Omental fat pad (tissue), 4 donors: ENCODE measurements at places on chromosomes 1 and 21. TPM values are rescaled to one million over a fixed set of nuclear protein-coding genes. Genes with fewer than 3 reads are reported as not detected.

- no peak for DNase-seq
Measured at GRCh38 chr1:7899741-7900140, 40.9 kb downstream of the TNFRSF9 start.

- no peak for DNase-seq
Measured at GRCh38 chr1:238960071-238960470, 426.3 kb upstream of the CHRM3 start.

AVPR1B gene
- total RNA-seq: not detected

- no peak for DNase-seq
Measured at GRCh38 chr21:17479606-17480005, 33.2 kb upstream of the CXADR start.

DNA sequence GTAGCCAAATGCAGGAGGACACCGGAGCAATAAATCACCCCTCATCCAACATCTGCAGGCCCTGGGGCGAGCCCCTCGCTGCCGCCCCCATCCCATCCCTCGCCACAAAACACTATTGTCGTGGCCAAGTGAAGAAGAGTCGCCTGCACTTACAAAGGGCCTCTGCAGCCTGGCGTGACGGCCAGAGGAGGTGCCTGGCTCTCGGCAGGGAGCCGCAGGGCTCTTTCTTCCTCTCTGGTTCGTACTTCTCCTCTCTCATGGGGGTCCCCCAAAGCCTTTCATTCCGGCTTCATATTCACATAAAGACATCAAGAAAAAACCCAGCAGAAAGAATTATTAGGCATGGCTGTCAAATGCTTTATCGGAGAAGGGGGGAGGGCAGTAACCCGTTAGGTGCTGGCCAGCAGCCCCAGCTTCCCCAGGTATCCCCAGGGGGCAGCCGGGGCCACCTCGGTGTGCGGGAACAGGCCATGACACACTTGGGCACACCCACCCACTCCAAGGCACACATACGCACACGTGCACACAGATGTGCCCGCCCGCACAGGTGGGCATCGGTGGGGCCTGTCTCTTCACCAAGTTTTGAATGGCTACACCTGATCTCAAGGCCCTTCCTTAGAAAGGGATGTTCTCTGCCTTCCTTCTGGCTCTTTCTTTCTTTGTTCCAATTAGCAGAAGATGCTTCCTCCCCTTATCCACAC lies 149.1 kb downstream of the PRDM16 start:
- no peak for DNase-seq

- no peak for DNase-seq
Measured at GRCh38 chr21:46031484-46031883, 49.9 kb downstream of the COL6A1 start.

NUP210L gene
- total RNA-seq: not detected

- DNase-seq: no peak
Measured at GRCh38 chr1:30986755-30987154, 78.2 kb upstream of the SDC3 start.

DNA sequence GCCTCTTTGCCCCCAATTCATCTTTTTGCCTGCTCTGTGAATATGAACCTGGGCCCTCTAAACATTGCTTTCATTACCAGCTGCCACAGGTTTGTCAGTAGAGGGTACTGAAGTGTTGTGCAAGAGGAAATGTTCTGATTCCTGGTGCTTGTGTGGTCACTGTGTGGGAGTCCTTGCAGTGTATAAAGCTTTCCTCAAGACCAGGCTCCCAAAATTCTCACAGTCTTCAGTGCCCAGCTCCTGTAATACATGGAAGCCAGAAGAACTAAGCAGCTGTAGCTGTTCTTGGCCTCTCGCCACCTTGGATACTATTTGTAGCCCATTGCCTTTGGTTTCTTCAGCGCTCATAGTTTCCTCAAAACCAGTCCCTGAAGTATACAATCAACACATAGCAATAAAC lies 1046.2 kb downstream of the BRINP3 start:
- DNase-seq: no peak

- DNase-seq: no peak
Measured at GRCh38 chr21:46437511-46437910, 21.2 kb upstream of the DIP2A start.

GRCh38 chr1:53143527-53143926 lies 1.1 kb upstream of the SLC1A7 start:
- DNase-seq: no peak

- no peak for DNase-seq
Measured at GRCh38 chr1:48066936-48067335, 69.8 kb upstream of the TRABD2B start.

DNA sequence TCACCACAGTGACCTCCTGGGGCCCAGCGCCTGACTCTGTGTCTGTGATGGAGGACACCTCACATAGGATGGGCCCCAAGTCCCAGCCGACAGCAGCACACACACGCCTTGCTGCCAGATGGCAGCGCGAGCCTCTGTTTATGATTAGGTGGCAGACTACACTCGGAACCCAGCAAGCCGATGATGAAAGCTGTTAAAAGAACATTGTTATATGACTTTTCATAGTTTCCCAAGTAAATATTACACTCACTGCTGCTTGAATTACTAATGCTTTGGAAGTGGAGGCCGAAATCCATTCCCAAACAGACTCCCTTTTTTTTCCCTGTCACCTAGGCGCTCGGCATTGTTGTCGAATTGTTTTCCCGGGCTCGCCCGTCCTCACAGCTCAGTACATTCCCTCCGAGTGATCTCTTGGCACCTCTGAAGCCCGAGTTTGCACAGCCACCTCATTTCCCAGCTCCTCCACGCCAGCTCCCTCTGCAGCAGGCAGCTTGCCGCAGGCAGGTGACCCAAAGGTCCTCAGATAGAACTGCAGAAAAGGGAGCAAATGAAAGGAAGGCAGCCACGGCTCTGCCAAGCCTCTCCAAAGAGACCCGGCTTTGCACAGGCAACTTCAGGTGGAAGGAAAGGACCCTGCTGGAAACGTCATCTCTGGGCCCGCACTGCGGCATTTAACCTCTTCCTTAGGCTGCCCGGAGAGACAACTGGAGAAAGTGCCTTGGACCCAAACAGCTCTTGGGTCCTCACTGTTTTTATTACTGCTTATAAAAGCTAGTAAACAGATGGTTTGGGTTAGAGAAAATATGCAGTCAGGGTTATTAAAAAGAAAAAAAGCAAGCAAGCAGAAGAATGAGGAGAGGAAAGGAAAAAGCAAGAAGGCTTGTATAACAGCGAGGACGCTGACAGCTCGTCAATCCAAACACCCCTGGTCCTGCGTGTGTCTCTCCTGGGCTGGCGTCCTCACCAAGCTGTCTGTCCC lies 72.2 kb upstream of the SLC25A33 start:
- DNase-seq: no peak

GRCh38 chr1:56227401-56227800 lies 352.0 kb downstream of the PLPP3 start:
- DNase-seq: no peak

DNA sequence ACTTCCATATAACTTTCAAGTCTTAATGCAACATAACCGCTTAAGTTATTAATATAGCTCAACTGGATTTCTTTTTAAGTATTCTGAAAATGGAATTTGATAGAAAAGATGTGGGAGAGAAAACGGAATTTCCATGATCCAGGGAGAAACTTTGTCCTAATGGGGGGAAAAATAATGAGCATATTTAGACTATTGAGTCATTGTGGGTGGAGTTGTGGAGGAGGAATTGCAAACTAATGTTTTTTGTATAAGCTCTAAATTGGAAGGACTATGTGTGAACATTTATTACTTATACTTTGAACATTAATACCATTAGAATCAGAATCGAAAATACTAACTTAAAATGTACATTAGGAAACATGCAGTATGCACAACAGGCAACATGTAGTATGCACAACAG lies 159.9 kb upstream of the NEGR1 start:
- no peak for DNase-seq

DNA sequence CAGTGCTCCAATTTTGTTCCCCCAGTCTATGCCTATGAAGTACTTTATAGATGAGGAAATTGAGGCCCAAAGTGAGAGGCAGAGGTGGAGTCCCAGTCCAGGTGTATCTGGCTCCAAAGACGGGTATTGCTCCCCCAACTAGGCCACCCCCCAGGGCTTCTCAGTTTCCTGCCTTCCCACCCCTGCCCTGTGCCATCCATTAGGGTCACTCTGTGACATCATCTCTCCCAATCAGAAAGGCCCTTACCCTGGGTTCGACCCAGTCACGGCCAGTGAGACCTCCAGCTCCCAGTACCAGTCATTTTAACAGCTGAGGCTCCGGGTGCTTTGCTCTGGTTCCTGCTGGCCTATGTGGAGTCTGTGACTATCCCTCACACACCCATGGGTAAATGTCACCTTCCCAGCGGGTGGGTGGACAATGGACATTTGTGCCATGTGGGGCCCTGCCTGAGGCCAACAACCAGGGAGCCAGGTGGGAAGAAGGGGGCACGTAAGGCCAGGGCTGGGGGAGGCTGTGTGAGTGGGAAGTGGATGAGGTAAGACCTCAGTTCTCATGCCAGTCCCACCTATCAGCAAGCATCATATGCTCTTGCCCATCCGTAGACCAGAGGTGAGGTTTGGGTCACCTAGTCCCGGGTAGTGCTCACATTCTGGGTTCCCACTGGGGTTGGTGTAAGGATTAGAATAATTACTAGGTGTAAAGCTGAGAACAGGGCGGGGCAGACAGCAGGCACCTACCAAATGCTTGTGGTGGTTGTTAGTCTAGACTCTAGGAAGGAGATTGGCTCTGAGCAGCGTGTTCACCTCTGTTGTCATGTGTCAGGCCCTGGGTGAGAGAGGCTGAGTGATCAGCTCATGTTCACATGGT lies 685.9 kb downstream of the MATN1 start:
- DNase-seq: no peak

- DNase-seq: no peak
Measured at GRCh38 chr21:15301736-15302135, 236.9 kb upstream of the NRIP1 start.

DNA sequence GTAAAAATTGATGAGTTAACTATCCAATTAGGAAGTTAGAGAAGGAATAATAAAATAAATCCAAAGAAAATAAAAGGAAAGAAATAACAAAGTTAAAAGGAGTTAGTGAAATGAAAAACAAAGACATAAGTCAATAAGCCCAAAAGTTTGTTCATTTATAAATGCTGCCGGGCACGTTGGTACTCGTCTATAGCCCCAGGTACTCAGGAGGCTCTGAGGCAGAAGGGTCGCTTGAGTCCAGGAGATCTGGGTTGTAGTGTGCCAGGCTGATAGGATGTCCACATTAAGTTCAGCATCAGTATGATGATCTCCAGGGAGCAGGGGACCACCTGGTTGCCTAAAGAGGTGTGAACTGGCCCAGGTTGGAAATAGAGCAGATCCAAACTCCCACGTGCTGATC lies 35.5 kb upstream of the VANGL1 start:
- no peak for DNase-seq

CYP2J2 gene
- total RNA-seq: 2.9 TPM

ZNF593OS gene
- total RNA-seq: not detected

DNA sequence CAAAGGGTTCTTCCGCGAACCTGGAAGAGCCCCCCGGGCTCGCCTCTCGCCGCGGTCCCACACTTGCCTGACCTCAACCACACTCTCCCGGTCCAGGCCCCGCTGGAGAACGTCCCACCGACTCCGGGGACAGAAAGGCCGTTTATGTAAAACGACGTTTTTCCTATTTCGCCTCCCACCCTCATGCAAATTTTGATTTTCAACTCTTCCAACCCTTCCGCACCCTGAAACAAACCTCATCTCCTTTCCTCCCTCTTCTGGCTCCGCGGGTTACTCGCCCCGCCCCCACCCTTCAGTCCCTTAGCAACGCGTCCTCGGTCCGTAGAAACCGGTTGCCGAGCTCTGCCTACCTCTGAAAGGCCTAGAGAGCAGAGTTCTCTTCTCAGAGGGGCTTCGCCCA lies at the start of gene C1orf141:
Gene C1orf141, minus strand, starts transcription at position 276 of the 400 bp plus-strand sequence. CDS start 7,730 bp downstream, outside the sequence.
- DNase-seq: no peak

DNA sequence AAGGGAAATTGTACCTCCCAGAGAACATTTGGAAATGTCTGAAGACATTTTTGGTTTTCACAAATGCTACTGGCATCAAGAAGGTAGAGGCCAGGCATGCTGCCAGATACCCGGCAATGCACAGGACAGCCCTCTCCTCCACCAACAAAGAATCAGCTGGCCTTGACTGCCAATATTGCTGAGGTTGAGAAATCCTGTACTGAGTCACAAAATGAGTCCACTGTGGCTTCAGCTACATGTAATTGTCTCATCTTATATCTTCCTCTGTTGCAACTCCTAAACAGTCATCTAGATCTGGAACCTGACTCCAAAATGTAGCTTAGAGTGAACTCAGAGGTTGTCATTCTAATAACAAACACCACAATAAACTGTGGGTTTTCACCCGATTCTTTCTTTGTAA lies 327.5 kb upstream of the POGK start:
- no peak for DNase-seq

DNA sequence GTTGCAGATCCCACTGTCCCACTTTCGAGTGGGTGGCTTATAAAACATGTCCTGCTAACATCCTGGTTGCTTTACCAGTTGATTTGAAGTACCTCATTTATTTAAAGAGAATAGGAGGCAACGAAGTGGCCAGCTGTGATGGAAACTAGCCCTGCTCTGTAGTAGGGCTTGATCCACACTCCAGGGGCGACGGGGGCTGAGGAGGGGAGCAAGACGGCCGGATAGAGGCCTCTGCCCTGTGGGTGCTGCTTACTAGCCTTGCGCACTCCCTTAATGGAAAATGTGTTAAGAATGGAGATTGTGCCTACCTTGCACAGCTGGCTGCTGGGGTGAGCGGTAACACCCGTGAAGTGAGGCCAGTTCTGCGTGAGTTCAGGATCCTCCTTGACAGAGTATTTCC lies 41.1 kb upstream of the PWP2 start:
- no peak for DNase-seq

DNA sequence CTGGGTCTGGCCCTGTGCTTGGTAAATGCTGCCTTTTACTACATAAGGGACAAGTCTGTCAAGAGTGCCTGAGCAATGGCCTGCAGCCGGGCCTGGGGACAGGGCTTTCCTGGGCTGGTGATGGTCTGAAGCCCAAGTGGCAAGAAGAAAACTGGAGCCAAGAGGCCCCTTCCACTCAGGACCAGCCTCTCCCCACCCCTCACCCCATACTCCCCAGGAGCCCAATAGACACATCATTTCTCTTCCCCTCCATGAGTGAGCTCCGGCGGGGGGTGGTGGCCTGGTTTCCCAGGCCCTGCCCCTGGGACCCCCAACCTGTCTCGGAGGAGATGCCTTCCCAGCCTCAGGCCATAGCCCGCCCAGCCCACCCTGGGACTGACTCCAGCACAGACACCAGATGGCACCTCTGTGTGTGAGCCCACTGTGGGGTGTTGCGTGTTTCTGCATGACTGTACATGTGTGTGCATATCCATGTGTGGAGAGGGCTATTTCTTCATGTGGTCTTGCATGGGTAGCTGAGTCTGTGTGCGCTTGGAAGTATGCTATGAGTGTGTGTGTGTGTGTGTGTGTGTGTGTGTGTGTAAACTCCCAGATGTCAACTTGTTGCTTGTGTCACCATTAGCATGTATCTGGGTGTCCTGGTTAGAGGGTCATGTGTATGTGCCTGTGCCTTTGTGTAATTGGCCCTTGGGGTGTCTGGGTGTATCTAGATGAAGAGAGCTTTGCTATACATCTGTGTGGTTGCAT lies 14.3 kb upstream of the LRP8 start:
- no peak for DNase-seq

GRCh38 chr1:248834343-248834940 lies 3.6 kb upstream of the ZNF672 start:
- DNase-seq: no peak

BEND5 gene
- 0.47 TPM for total RNA-seq

LCE6A gene
- not detected for total RNA-seq
